ENCODE measurements at places on chromosomes 6 and 20. TPM values are rescaled to one million over a fixed set of nuclear protein-coding genes. Genes with fewer than 3 reads are reported as not detected.

- DNase-seq: no peak
These were observed 2.8 kb downstream of the TMEM14C start for GRCh38 chr6:10725716-10726115.

- DNase-seq: peak; percentile 87
These were observed 753.3 kb upstream of the MARCKS start for GRCh38 chr6:113103634-113104361.

GRCh38 chr6:17485946-17486345 lies 92.6 kb downstream of the CAP2 start:
- DNase-seq: no peak

GRCh38 chr20:57856658-57857057 lies 146.8 kb upstream of the PMEPA1 start:
- peak; percentile 20 for DNase-seq

DNA sequence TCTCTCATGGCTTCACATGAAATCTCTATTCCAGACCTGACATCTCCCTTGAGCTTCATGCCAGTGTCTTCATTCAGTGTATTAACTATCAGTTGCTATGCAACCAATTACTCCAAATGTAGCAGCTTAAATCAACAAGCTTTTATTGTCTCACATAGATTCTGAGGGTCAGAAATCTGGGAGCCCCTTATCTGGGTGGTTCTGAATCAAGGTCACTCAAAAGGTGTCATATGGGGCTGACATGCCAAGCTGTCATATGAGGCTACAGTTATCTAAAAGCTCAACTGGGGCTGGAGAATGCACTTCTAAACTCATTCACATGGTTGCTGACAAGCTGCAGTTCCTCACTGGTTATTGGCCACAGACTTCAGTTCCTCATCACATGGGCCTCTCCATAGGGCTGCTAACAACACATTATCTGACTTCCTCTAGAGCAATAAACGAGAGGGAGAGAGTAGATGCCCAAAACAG lies 7.3 kb upstream of the CGA start:
- DNase-seq: no peak

GRCh38 chr6:32947552-32948465 lies 5.1 kb downstream of the HLA-DMA start:
- DNase-seq: peak; percentile 81

GRCh38 chr20:23856226-23856625 lies 23.3 kb downstream of the CST5 start:
- DNase-seq: no peak

GRCh38 chr6:163422550-163422949 lies 8.0 kb downstream of the QKI start:
- no peak for DNase-seq

GRCh38 chr6:18585032-18585573 lies 198.0 kb downstream of the RNF144B start:
- DNase-seq: peak; percentile 96

- peak; percentile 89 for DNase-seq
These were observed 423.8 kb upstream of the ID4 start for GRCh38 chr6:19413323-19413722.

GRCh38 chr6:165661664-165662025 lies 1.4 kb downstream of the PDE10A start:
- no peak for DNase-seq

GRCh38 chr20:10129749-10130148 lies 88.9 kb upstream of the SNAP25 start:
- no peak for DNase-seq

DNA sequence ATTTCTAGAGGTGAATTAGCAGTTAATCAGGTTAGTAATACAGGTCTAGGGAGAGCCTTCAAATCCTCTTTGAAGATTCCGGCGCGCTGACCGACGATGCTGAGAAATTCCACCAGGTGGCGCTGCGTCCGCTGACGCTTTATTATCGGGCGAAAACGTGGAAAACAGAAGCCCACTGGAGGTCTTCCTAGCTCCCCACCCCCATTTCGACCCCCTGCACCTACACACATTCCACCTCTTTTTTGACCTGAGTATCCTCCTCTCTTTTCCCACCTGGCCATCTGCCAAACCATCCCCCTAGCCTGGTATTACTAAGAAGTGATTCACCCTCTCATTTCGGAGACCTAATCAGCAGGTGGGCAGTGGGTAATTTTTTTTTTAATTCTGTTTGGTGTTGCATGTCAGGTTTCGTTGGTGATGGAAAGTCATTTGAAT lies 65.4 kb upstream of the RIN2 start:
- DNase-seq: peak; percentile 56

GRCh38 chr6:131073577-131073976 lies 10.5 kb upstream of the EPB41L2 start:
- DNase-seq: no peak

GRCh38 chr6:127966616-127967015 lies 65.8 kb upstream of the THEMIS start:
- DNase-seq: peak; percentile 59

DNA sequence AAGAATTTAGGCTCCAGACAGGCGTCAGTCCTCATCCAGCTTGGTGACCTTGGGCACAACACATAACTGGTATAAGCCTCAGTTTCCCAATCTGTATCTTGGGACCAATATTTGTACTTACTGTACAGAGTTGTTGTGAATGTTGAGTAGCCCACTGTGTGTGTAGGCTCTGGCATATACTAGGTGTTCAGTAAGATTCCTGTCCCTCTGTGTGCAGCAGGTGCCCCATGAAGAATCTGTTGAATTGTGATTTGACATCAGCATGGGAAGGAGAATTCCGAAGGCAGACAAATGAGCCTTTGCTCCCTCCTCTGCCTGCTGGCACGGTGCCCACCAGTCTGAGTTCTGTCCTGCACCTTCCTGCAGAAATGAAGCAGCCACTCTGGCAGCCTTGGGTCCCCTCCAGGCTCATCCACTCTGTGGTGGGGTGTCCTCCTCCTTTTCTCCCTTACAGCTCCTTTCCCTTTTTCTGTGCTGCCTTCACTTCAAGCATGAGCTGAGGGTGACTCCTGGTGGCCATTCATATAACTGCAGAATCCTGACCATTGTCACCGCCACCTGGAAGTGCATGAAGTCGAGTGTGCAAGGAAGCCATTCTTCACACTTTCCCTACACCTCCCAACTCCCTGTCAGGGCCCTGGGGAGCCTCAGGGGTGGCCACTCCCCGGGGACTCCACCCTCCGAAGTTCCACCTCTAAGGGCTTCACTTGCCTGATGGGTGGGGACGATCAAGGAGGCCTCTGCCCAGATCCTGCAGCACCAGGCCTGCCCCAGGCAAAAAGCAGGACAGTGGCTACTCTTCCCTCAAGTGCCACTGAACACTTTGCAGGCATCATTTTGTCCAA lies 48.2 kb downstream of the MRPL14 start:
- peak; percentile 73 for DNase-seq

GRCh38 chr6:73569121-73569520 lies 48.3 kb upstream of the EEF1A1 start:
- DNase-seq: no peak

DNA sequence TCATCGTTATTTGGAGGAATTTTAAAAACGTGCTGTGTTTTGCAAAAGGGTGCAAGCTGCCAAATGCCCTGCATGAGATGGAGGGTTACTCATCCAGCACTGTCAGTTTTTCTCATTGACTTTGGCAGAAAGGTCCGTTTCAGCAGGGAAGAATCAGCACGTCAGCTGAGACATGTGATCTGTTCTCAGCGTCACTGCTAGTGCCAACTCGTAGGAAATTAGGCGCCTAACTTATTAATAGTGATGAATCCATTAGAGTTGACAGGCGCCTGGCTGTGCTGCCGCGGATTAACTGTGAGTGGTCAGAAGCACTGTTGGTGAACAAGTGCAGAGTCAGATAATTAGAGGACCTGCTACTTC lies 175.5 kb upstream of the FOXQ1 start:
- peak; percentile 82 for DNase-seq

DNA sequence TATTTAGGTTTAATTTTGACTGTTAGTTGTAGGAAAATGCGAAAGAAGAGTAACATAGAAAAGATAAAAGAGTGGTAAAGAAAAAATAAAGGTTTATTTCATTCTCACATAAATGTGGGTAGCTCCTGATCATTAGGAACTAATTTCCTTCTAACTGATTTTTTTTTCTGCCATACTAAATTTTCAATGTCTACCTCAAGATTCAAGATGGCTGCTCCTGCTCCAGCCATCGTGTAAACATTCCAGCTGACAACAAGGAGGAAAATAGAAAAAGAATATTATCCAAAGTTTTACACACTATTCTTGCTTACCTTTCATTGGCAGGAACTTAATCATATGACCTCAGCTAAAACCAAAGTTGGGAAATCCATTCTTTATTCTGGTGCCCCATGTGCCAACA lies 488.2 kb downstream of the LMBRD1 start:
- no peak for DNase-seq

GRCh38 chr6:38836585-38836984 lies 121.5 kb downstream of the DNAH8 start:
- no peak for DNase-seq

DNA sequence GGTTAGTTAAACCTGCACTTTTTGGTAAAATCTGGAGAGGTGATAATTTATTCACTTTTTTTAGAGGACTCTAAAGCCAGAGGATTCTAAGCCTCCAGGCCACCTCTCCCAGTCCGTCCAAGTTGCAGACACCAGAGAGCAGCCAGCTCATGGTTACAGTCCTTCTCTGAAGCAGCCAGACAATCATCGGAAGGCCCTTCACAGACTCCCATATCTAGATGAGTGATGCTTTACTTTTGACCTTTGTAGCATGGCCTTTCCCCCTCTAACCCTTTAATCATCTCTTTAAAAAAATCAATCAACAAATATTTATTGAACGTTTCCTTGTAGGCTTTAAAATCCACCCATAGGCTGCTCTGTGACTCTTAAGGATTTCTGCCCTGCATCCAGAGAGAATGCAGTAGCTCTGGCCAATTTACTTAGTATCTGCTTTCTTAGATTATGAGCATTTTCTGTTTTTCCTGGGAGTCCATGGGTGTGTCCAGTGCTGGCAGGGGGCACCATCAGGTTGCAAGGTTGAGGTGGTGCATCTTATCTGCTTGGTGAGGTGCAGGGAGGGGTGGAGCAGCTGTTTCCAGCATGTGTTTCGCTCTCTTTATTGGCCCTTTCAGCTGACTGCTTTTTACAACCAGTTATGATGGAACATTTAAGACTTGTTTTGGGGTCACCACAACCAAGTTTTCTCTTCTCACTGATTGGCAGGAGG lies 58.6 kb downstream of the JARID2 start:
- no peak for DNase-seq

DNA sequence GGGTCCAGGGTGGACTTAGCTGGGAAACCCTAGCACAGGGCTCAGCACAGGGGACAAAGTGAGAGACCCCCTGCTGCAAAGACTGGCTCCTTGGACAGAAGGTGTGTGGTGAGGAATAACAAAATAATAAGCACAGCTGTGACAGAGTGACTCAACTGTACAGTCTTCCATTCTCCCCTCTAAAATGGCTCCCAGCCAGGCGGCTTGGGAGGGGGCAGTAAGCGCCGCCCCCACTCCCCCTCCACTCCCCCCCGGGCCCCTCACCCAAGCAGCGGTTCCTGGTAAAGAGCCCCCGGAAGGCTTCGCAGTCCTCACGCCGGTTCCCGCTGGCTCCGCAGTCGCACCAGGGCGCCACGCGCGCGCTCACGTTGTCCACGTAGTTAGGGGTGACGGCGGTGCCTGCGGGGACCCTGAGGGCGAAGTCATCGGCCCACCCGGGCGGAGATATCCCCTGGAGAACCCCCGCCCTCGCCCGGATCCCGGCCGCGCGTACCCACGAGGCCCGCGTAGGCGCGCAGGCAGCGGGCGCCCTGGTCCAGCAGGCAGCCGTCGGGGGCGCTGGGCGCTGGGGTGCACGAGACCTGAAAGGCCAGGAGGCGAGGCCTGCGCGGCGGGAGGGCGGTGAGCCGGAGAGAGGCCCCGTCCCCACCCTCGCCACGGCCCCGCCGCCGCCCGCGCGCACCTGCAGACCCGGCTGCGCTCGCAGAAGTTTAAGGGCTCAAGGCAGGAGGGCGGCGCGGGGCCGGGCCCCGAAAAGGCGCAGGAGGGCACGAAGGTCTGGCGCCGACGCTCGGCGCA lies 2.7 kb downstream of the GFRA4 start:
- no peak for DNase-seq

Gene CLPSL2
- total RNA-seq: not detected

Gene SOX18
- not detected for total RNA-seq

Gene OTOR
- total RNA-seq: not detected

Gene TP53INP2
- total RNA-seq: 11.3 TPM

Gene DEFB124
- total RNA-seq: not detected

Gene ZDHHC14
- total RNA-seq: 12.1 TPM

Gene BPI
- 0.91 TPM for total RNA-seq

Gene VIP
- not detected for total RNA-seq

Gene WDR27
- total RNA-seq: 7.9 TPM

Gene HLA-DRB5
- not detected for total RNA-seq

Gene TPD52L1
- total RNA-seq: 74.4 TPM

Measured in M059J (cell line).